ENCODE measurements at places on chromosomes 11 and 22. TPM values are rescaled to one million over a fixed set of nuclear protein-coding genes. Genes with fewer than 3 reads are reported as not detected.

GRCh38 chr11:33703788-33704187 lies 3.2 kb upstream of the C11orf91 start:
- no peak for DNase-seq

The CLDN5 gene
- 67.0 TPM for total RNA-seq

DNA sequence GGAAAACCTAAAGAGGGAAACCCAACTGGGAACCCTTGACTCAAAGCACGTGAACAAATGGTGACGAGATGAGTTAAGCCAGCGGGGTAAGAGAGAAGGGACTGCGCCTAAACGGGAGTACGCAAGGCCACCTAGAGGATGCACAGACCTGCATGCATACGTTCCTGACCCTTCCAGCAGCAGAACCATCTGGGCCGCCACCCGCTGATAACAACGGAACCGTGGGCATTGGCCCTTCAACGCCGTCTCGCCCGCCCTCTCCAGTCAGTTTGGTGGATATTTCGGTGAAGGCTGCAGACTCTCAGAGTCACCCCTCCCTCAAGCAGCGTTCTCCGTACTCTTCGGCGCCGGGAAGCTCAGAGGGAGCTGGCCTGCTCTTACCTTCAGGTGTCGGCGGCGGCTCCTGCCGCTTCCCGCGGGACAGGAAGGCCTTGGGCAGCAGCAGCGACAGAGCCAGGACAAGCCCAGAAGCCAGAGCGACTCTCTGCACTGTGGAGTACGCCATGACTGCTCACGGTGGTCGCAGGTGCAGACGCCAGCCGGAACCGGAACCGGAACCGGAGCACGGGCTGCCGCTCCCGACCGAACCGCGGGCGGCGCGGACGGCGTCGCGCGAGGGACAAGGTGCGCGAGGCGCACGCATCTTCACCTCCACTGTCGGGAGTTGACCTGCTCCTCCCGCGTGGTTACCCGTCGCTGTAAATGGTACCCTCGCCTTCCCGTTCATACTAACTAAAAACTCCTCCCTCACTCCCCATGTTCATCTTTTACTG lies at the start of gene RIC3:
RIC3 (minus strand) TSS at position 541 of the 773 bp plus-strand sequence; CDS start at position 505, 36 bp downstream.
- peak; percentile 63 for DNase-seq

GRCh38 chr22:35883031-35883620 lies 145.5 kb downstream of the RBFOX2 start:
- DNase-seq, result no peak

The SERPING1 gene
- total RNA-seq, result 29.9 TPM

DNA sequence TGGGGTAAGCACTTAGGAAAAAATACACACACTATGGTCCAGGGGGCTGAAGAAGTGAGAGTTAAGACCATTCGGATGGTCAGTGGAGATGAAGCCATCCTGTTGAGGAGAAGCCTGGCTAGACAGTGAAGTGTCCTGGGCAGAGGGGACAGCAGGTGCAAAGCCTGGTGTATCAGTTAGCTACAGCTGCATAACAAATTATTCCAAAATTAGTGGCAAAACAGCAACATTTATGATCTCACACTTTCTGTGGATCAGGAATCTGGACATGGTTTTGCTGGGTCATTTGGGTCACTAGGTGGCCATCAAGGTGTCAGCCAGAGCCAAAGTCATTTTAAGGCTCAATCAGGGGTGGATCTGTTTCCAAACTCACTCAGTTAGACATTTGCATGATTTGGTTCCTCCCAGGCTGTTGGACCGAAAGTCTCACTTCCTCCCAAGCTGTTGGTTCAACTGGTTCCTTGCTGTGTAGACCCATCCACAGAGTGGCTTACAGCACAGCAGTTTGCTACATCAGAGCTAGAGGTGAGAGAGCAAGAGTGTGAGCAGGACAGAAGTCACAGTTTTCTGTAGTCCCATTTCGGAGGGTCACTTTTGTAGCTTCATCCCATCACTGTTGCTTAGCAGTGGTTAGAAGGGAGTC lies 80.1 kb upstream of the ALX4 start:
- no peak for DNase-seq

DNA sequence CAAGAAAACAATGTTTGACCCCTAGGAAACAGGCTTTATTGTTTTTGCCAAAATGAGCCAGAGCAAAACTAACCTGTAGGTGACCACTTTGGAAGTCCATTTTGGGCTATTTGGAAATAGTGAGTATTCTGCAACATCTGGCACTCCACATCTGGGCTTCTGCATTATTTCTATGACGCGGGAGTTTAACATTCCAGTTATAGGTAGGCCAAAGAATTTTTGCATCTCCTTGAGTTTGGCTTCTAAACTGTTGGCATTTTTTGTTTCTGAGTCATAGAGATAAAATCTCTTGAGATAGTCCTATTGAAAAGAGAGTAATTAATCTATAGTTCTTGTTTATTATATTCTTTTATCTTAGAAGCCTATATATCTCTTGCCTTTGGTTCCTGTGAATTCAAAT lies 2.9 kb downstream of the MMP7 start:
- no peak for DNase-seq

DNA sequence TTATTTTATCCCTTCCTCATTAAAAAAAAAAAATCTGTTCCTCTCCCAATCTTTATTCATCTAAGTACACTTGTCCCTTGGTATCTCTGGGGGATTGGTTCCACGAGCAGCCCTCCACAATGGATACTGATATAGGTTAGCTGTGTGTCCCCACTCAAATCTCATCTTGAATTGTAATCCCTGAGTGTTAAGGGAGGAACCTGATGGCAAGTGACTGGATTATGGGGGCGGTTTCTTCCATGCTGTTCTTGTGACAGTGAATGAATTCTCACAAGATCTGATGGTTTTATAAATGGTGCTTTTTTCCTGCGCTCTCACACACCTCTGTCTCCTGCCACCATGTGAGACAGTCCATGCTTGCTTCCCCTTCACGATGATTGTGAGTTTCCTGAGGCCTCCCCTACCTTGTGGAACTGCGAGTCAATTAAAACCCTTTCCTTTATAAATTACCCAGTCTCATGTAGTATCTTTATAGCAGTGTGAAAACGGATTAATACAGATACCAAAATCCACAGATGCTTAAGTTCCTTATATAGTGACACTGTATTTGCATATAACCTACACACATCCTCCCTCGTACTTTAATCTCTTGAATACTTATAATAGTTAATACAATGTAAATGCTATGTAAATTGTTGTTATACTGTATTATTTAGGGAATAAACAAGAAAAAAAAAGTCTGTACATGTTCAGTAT lies 62.0 kb downstream of the PACS1 start:
- DNase-seq, result no peak

The OR5P2 gene
- not detected for total RNA-seq

The PTGDR2 gene
- 18.2 TPM for total RNA-seq

- DNase-seq, result peak; percentile 41
Measured at GRCh38 chr11:73965076-73965763, 14.4 kb downstream of the DNAJB13 start.
